ENCODE measurements at places on chromosomes 5 and 9. TPM values are rescaled to one million over a fixed set of nuclear protein-coding genes. Genes with fewer than 3 reads are reported as not detected.

Gene GRIA1
- total RNA-seq = not detected

GRCh38 chr9:104604801-104605200, 626 bp downstream of the OR13C2 start:
- H3K4me3 ChIP-seq = no peak overlapping the region
- no peak overlapping the region for H3K27ac ChIP-seq
- peaks cover 7% of the 10 kb centered on the region for H3K27me3 ChIP-seq
- H3K4me1 ChIP-seq = no peaks in the 10 kb centered on the region

GRCh38 chr5:39119404-39120051, 45.3 kb upstream of the RICTOR start:
- H3K4me1 ChIP-seq = peaks cover 52% of the 10 kb centered on the region
- DNase-seq = no peak
- peak overlapping the region; percentile 58 for H3K27ac ChIP-seq
- no peak overlapping the region for H3K4me3 ChIP-seq

DNA sequence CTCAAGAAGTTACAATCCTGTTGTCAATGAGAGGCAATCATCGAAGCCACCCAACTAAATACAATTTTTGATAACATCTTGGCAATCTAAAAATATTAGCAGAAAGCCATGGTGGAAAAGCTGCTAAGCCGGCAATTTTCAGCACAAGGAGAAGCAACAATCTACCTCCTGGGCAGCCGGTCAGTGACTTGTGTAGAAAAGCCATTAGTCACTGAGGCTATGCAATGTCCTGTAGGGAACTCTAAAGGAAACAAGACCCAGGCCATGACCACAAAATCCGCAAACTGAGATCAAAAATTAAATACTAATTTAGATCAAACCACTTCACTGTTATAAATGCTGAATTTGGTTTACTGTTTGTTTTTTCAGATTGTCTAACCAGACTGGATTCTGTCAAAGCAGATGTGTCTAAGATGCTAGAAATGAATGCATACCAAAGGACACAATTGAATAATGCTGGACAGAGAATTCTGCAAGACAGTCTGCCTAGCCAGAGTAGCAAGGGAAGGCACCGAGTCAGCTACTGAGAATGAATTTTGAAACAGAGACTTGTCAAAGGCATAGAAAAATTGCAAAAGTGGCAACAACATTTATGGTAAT, 384.8 kb downstream of the PRELID2 start:
- no peak overlapping the region for H3K4me3 ChIP-seq
- no peaks in the 10 kb centered on the region for H3K27me3 ChIP-seq
- H3K27ac ChIP-seq = no peak overlapping the region
- no peaks in the 10 kb centered on the region for H3K36me3 ChIP-seq

- peak overlapping the region; percentile 93 for H3K4me3 ChIP-seq
- peak overlapping the region; percentile 82 for H3K27ac ChIP-seq
- H3K36me3 ChIP-seq = no peaks in the 10 kb centered on the region
Observed at GRCh38 chr5:55535199-55535905, 588 bp upstream of the PLPP1 start.

DNA sequence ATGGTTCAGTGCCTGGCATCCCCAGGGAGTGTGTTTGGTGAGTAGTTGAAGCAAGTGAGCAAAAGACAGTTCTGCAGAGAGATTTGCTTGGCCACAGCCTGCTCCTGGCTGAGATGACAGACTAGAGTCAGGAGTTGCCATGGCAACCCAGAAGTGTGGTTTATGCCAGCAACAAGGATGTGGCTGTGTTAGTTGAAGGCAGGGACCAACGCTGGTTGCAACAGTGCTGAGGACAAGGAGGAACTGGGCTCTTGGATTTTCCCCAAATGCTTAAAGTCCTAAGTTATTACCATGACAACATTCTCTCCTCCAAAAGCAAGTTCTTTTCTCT, 2.7 kb downstream of the NXNL2 start:
- H3K4me3 ChIP-seq = no peak overlapping the region
- H3K27ac ChIP-seq = no peak overlapping the region
- peaks cover 2% of the 10 kb centered on the region for H3K36me3 ChIP-seq
- peaks cover 44% of the 10 kb centered on the region for H3K27me3 ChIP-seq
- H3K4me1 ChIP-seq = peaks cover 9% of the 10 kb centered on the region

Gene RCL1
- total RNA-seq = 38.8 TPM

DNA sequence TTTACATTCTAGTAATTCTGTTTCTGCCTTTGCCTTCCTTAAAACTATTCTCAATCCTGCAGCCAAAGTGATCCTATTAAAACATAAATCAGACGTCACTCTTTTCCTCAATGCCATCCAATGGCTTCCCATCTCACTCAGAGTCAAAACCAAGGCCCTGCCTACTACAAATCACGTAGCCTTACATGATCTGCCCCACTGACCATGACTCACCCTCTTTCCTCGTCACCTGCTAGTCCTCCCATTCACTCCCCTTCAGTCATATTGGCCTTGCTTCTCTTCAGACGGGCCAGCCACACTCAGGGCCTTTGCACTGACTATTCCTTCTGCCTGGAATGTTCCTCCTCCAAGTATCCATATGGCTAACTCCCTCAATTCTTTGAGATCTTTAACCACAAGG, 39.0 kb upstream of the DMXL1 start:
- peak overlapping the region; percentile 32 for H3K4me3 ChIP-seq
- DNase-seq = peak; percentile 40
- H3K27ac ChIP-seq = peak overlapping the region; percentile 53
- H3K4me1 ChIP-seq = peaks cover 42% of the 10 kb centered on the region

GRCh38 chr9:96251451-96251850, 50.5 kb downstream of the HSD17B3 start:
- peaks cover 44% of the 10 kb centered on the region for H3K27me3 ChIP-seq
- peaks cover 5% of the 10 kb centered on the region for H3K4me1 ChIP-seq
- DNase-seq = no peak

DNA sequence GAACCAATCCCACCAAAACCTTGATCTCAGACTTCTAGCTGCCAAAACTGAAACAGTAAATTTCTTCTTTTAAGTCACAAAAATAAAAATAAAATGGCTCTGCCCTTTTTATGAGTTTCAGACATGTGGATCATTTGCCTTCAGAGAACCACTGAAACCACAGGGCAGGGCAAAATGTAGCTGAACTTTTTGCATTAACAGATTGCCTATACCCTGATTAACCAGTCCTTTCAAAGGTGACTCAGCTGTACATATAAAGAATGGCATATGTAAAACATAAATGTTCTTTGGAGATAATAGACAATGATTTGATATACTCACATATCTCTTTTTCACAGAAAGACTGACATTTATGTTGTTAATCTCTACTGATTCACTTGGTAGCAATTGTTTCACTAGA, 187.1 kb upstream of the GRIN3A start:
- H3K4me3 ChIP-seq = no peak overlapping the region
- no peak overlapping the region for H3K27ac ChIP-seq
- DNase-seq = no peak

- no peaks in the 10 kb centered on the region for H3K36me3 ChIP-seq
- H3K4me1 ChIP-seq = no peaks in the 10 kb centered on the region
- H3K27me3 ChIP-seq = no peaks in the 10 kb centered on the region
- no peak overlapping the region for H3K4me3 ChIP-seq
- H3K27ac ChIP-seq = no peak overlapping the region
Observed at GRCh38 chr5:124843596-124843899, 97.1 kb upstream of the ZNF608 start.

Gene SPINK13
- not detected for total RNA-seq

DNA sequence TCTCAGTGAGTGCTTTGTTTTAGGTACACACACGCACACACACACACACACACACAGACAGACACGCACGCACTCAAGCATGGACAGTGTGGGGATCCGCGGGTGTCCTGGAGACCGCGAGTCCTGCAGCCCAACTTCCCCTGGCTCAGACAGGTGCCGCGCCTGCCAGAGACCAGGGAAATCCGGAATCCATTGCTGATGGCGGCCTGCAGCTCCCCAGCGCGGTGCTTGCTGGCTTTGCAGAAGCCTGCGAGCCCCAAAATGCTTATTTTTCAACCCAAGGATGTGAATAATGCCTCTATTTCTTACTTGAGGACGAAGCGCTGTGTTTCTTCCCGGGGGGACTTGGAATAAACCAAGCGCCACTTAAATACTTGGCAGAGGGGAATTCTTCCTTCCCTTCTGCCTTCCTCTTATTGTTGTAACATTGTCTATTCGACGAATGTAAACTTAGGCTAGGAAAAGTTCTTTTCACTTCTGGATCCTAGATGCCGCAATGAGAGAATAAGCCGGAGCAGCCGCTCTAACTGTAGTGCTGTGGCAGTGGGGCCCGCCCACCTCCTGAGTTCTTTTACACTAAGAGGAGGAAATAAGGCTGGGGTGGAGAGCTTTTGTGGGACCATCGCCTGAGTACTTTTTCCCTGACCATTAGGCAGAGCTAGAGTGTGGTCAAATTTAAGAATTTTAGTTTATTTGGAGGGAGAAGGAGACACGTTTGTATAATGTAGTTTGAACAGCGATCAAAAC, 802 bp downstream of the ITGA2 start:
- H3K36me3 ChIP-seq = no peaks in the 10 kb centered on the region
- peak overlapping the region; percentile 77 for H3K4me3 ChIP-seq
- H3K27me3 ChIP-seq = peaks cover 49% of the 10 kb centered on the region
- H3K4me1 ChIP-seq = peaks cover 16% of the 10 kb centered on the region

- H3K4me1 ChIP-seq = peaks cover 79% of the 10 kb centered on the region
- H3K27ac ChIP-seq = peak overlapping the region; percentile 57
- H3K27me3 ChIP-seq = no peaks in the 10 kb centered on the region
- H3K36me3 ChIP-seq = peaks cover 6% of the 10 kb centered on the region
- H3K4me3 ChIP-seq = peak overlapping the region; percentile 64
- DNase-seq = no peak
Observed at GRCh38 chr9:79581388-79581787, 9.6 kb downstream of the TLE4 start.

DNA sequence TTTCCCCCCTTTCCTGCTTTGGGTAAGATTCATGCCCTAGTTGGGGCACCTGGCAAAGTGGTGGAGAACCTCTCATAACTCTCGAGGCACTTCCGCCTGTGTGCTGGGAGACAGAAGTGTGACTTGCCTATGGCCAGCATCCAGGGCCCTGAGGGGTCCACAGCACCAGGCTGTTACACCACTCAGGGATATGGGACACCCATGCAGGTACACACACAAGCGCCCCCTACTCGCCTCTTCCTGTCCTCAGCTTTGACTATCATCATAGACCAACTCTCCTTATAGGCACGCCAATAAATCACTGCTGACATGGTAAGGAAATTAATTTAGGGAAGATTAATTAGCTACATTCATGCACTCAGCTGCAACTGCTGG, 45.4 kb downstream of the SHB start:
- H3K27ac ChIP-seq = no peak overlapping the region
- H3K4me3 ChIP-seq = no peak overlapping the region
- DNase-seq = no peak
- no peaks in the 10 kb centered on the region for H3K36me3 ChIP-seq

GRCh38 chr5:139512786-139513390, 30.3 kb upstream of the STING1 start:
- no peaks in the 10 kb centered on the region for H3K27me3 ChIP-seq
- peak overlapping the region; percentile 5 for H3K27ac ChIP-seq
- H3K36me3 ChIP-seq = no peaks in the 10 kb centered on the region
- H3K4me1 ChIP-seq = peaks cover 63% of the 10 kb centered on the region
- DNase-seq = no peak
- no peak overlapping the region for H3K4me3 ChIP-seq

GRCh38 chr9:134631881-134632280, 9.7 kb upstream of the COL5A1 start:
- no peaks in the 10 kb centered on the region for H3K27me3 ChIP-seq
- no peaks in the 10 kb centered on the region for H3K36me3 ChIP-seq
- H3K27ac ChIP-seq = no peak overlapping the region
- no peak for DNase-seq

Gene BRINP1
- total RNA-seq = not detected

DNA sequence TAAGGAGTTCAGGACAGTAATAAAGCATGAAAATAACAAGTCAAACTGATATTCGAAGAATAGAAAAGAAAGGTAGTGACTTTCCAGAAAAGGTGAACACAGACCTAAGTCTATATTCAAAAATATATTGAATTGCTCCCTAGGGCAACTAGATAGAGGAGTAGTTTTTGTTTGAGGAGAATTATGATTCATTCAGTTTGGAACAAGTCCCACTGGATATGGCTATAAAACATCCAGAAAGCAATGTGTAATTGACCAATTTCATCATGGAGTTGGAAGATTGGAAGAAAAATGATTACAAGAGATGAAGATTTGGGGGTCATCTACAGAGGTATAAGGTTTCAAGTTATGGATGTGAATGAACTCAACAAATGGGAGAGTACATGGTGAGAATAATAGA, 117.5 kb upstream of the ZNF462 start:
- H3K4me1 ChIP-seq = no peaks in the 10 kb centered on the region
- no peak for DNase-seq
- H3K27ac ChIP-seq = no peak overlapping the region
- no peaks in the 10 kb centered on the region for H3K27me3 ChIP-seq
- no peaks in the 10 kb centered on the region for H3K36me3 ChIP-seq

Gene ARID3C
- total RNA-seq = 0.29 TPM

Gene CFAP90
- not detected for total RNA-seq

Gene ACOT12
- total RNA-seq = not detected

GRCh38 chr5:91611746-91612145, 228.6 kb upstream of the ARRDC3 start:
- H3K4me3 ChIP-seq = no peak overlapping the region
- no peaks in the 10 kb centered on the region for H3K36me3 ChIP-seq
- DNase-seq = no peak
- H3K27me3 ChIP-seq = no peaks in the 10 kb centered on the region

DNA sequence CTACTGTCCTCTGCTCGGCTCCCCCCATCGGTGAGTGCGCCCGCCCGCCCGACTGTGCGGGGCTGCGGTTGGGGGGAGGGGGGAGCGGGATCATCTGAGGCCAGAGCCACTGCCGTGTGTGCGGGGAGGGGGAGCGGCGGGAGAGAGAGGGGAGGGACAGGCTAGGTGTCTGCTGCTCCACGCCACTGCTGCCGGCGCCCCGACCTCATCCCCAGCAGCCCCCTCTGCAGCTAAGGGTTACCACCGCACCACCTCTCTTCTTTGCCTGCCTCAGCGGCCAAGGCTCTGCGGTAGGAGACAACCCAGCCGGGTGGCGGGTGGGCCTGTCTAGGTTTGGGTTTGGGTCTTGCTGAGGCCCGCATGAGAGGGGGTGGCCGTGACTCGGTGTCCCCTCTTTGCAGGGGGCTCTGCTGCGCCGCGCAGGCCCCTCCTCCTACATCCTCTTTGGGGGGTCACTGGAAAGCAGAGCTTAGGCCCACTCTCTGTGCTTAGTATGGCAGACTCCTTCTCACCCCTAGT, 670 bp upstream of the PURA start:
- DNase-seq = peak; percentile 21
- H3K4me3 ChIP-seq = peak overlapping the region; percentile 90
- H3K27ac ChIP-seq = peak overlapping the region; percentile 24
- peaks cover 4% of the 10 kb centered on the region for H3K36me3 ChIP-seq
- H3K4me1 ChIP-seq = peaks cover 75% of the 10 kb centered on the region

- no peaks in the 10 kb centered on the region for H3K36me3 ChIP-seq
- no peak for DNase-seq
- H3K4me3 ChIP-seq = no peak overlapping the region
- peaks cover 17% of the 10 kb centered on the region for H3K27me3 ChIP-seq
- H3K27ac ChIP-seq = no peak overlapping the region
- no peaks in the 10 kb centered on the region for H3K4me1 ChIP-seq
Observed at GRCh38 chr5:78638423-78638822, 10.1 kb downstream of the LHFPL2 start.

DNA sequence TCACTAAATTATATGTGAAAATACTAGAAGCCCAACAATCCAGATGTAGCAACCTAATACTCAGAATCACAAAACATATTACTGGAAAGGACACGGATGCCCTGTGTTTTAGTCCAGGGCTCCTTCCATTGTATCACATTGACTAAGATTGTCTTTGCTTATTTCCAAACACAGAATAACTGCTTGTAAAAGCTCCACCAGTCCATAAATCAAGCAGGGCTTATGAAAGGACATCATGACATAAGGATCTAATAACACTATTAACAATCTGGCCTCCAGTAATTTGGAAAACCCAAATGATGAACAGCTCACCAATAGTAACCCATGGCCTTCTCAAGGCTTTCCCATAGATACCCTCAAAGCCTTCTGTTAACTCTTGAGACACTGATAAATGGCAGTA, 39.8 kb downstream of the WDR41 start:
- H3K4me1 ChIP-seq = no peaks in the 10 kb centered on the region
- H3K27me3 ChIP-seq = no peaks in the 10 kb centered on the region
- DNase-seq = no peak
